ENCODE measurements at places on chromosomes 4 and X. TPM values are rescaled to one million over a fixed set of nuclear protein-coding genes. Genes with fewer than 3 reads are reported as not detected.

Gene GLRA2
- total RNA-seq, result not detected

Gene TRIM2
- 51.6 TPM for total RNA-seq

Gene SPANXN3
- total RNA-seq, result not detected

Gene GRIA2
- total RNA-seq, result not detected

Gene PAK3
- total RNA-seq, result 2.2 TPM
